ENCODE measurements at places on chromosomes 2 and 18. TPM values are rescaled to one million over a fixed set of nuclear protein-coding genes. Genes with fewer than 3 reads are reported as not detected.

- DNase-seq: no peak
Measured at GRCh38 chr2:130966149-130966774, 127.0 kb downstream of the FAM168B start.

Gene MPP4
- not detected for total RNA-seq

DNA sequence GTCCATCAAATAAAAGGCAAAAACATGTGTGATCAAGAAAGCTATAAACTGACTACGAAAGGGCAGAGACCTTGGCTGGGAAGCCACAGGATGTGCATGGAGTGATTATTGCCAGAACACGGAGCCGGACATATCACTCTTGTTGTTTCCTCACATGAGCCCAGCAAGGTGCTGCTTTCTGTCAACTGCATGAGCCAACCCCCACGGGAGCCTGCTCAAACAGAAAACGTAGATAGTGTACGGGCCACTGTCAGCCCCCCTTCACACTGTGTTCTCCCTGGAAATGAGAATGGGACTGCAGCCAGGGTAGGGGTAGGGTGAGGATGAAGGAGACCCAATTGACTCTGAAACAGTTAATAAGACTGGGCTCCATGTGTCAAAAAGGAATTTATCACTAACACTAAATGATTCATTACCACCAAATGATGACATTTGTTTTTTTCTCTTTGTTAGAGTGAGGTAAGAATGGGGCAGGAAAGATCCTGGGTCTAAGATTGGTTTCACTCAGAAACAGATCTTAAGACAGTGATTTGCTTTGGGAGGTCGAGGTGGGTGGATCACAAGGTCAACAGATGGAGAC lies 235.8 kb downstream of the MREG start:
- DNase-seq: no peak

Gene PLB1
- total RNA-seq: 0.75 TPM
